Mesothelial cell of epicardium (in vitro differentiated cells): ENCODE measurements at places on chromosomes 16 and 17. TPM values are rescaled to one million over a fixed set of nuclear protein-coding genes. Genes with fewer than 3 reads are reported as not detected.

ESRP2 gene
- 32.4 to 34.7 TPM (median 33.6 TPM) in 3 replicates for total RNA-seq

SMPD3 gene
- total RNA-seq: 0.14 to 0.20 TPM (median 0.18 TPM) in 3 replicates

SYNGR3 gene
- total RNA-seq: 0.49 to 1.3 TPM (median 1.0 TPM) in 3 replicates

TEX19 gene
- total RNA-seq: 0.16 TPM in 1 of 3 replicates, not detected in the others

GRCh38 chr16:87372305-87372704 is 11.3 kb downstream of the FBXO31 start:
- DNase-seq: no peak

- DNase-seq: peak; percentile 49
These were observed 652 bp downstream of the ARL5C start for GRCh38 chr17:39165178-39165840.

DNA sequence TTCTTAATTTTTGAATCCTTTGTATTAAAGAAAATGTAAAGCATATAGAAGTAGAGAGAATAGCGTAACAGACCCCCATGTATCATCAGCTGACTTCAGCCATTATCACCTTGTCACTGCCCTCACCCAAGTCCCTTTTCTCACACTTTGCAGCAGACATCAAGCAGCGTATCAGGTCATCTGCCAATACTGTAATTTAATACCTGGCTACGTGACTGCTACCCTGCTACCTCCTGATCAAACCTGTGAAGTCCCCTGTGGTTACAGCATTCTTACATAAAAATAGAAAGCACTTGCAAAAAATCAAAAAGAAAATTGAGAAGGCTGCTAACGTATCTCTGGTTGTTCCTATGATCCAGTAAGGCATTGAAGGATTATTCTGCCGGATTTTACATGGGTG is 96.4 kb downstream of the PLCG2 start:
- DNase-seq: no peak
